ENCODE measurements at places on chromosomes 1 and 21.

DNA sequence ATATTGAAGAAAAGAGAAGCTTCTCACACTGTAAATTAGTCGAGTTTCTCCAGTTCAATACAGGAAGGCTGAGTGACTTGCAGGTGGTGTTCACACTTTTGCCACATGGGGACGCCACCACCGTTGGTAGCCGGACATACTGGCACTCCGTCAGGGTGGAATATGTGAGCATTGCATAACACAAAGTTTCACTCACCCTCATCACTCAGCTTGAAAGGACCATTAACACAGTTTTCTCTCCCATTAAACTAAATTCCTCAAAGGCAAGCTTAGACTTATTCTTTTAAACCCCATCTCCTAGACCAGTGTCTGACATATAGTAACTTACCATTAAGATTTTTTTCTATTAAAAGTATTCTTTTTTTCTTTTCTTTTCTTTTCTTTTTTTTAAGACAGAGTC is 105.3 kb upstream of the SERBP1 start:
- no peak overlapping the region for H3K4me3 ChIP-seq
- H3K27me3 ChIP-seq, result no peaks in the 10 kb centered on the region
- H3K4me1 ChIP-seq, result peaks cover 11% of the 10 kb centered on the region
- H3K27ac ChIP-seq, result no peak overlapping the region
- H3K36me3 ChIP-seq, result no peaks in the 10 kb centered on the region

DNA sequence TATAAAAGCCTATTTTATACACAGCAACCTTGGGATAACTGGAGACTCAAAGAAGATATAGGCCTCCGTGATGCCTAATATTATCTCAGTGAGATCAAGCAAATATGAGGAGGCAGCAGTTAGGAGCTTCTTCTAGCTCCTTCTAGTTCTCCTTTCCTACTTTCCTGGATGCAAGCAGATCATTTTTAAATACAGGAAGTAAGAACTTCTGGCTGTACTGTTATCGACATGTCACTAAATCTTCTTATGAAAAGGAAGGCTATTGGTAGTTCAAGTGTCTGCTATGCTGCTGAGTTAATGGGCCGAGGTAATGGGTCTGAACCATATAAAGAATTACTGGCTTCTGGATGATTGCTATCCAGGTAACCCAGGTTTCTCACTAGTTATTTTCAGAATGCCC is 15.9 kb downstream of the HSPA13 start:
- no peak overlapping the region for H3K4me3 ChIP-seq
- no peak overlapping the region for H3K27ac ChIP-seq
- no peaks in the 10 kb centered on the region for H3K36me3 ChIP-seq

GRCh38 chr21:15768853-15769252 is 39.1 kb downstream of the USP25 start:
- no peak overlapping the region for H3K4me3 ChIP-seq
- DNase-seq, result no peak
- peaks cover 10% of the 10 kb centered on the region for H3K4me1 ChIP-seq
- no peaks in the 10 kb centered on the region for H3K36me3 ChIP-seq
- H3K27me3 ChIP-seq, result no peaks in the 10 kb centered on the region

GRCh38 chr21:32427958-32428623 is 15.6 kb downstream of the EVA1C start:
- no peak for DNase-seq
- no peaks in the 10 kb centered on the region for H3K27me3 ChIP-seq
- no peak overlapping the region for H3K27ac ChIP-seq
- no peaks in the 10 kb centered on the region for H3K4me1 ChIP-seq
- no peaks in the 10 kb centered on the region for H3K36me3 ChIP-seq
- no peak overlapping the region for H3K4me3 ChIP-seq

DNA sequence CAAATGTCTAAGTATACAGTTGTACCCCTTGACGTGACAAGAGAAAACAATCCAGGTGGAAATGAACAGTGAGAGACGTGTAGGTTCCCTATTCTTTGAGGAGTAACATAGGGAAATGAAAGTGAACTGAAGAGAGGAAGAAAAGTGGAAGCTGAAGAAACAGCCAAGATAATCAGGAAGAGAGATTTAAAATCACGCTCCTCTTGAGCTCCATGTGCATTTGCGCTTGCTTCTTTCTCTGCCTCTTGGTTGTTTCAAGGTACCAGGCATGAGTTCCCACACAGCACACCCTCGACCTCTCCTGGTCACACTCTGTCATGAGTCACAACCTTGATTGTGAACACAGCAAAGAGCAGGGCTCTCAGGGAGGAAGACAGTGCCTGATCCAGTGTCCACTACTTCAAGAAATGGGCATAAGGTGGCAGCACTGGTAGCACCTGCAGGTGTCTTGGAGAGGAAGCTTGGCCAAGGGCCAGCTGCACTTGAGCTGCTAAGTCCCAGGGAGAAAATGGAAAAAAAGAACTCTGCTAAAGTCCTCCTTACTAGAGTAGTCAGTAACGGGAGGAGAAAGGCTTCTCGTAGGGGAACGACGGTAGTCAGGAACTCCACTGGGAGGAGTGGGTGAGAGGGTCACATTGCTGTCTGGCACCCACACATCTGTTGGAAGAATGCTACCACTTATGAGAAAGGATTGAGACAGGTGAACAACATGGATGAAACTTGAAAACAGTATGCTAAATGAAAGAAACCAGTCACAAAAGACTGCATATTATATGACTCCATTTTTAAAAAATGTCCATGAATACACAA is 18.3 kb upstream of the ARID1A start:
- peaks cover 4% of the 10 kb centered on the region for H3K4me1 ChIP-seq
- H3K27me3 ChIP-seq, result no peaks in the 10 kb centered on the region
- peak overlapping the region; percentile 10 for H3K27ac ChIP-seq
- H3K4me3 ChIP-seq, result no peak overlapping the region
- no peaks in the 10 kb centered on the region for H3K36me3 ChIP-seq
- DNase-seq, result peak; percentile 73

- H3K4me1 ChIP-seq, result no peaks in the 10 kb centered on the region
- no peak overlapping the region for H3K4me3 ChIP-seq
- no peaks in the 10 kb centered on the region for H3K36me3 ChIP-seq
- DNase-seq, result peak; percentile 10
- peaks cover 50% of the 10 kb centered on the region for H3K27me3 ChIP-seq
- no peak overlapping the region for H3K27ac ChIP-seq
Measured at GRCh38 chr1:19043579-19044443, 87.3 kb upstream of the IFFO2 start.

DNA sequence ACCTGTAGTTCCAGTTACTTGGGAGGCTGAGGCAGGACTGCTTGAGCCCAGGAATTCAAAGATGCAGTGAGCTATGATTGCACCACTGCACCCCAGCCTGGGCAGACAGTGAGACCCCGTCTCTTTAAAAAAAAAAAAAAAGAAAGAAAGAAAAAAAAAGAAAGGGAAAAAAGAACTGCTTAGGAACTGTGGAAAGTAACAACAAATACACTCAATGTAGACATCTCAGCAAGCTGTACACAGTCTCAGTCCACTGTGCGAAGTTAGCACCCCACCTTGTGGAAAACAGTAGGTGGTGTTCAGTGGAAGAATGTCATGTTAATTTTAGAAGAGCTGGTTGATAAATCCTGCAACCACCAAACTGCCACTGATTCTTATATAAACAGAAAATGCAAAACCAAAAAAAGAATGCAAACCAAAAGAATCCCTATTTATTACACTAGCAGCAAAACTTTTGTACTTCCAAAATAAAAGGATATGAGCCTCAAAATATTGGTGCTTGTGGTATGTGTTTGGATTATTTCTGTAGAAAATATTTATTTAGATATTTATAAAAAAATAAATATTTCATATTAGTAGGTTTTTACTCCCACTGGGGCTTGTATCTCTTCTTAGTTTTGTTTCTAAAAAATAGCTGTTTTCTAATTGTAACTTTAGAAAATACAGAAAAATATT is 31.1 kb downstream of the ALG14 start:
- H3K27ac ChIP-seq, result peak overlapping the region; percentile 30
- no peak for DNase-seq
- no peaks in the 10 kb centered on the region for H3K36me3 ChIP-seq

DNA sequence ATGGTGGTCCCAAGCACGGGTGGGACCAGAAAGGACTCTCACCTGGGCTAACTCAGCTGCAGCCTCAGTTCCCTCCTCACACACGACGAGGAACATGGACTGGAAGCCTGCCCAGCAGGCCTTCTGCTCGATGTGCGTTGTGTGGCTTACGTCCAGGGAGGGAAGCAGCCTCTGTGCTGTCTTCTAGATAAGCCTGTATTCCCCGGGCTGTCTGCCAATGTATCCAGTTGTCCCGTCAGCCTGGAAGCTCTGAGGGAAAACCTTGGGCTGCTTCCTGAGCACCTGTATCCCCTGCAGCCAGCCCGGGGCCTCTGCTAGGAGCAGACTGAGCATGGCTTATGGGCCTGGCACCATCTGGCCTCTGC is 10.5 kb downstream of the PCSK9 start:
- H3K27me3 ChIP-seq, result no peaks in the 10 kb centered on the region
- DNase-seq, result peak; percentile 48
- no peaks in the 10 kb centered on the region for H3K4me1 ChIP-seq
- no peaks in the 10 kb centered on the region for H3K36me3 ChIP-seq
- H3K4me3 ChIP-seq, result no peak overlapping the region
- H3K27ac ChIP-seq, result no peak overlapping the region

GRCh38 chr21:30227633-30228404 is 11.9 kb upstream of the CLDN8 start:
- peak overlapping the region; percentile 22 for H3K27ac ChIP-seq
- peak; percentile 59 for DNase-seq
- H3K4me3 ChIP-seq, result no peak overlapping the region
- H3K36me3 ChIP-seq, result no peaks in the 10 kb centered on the region
- H3K4me1 ChIP-seq, result no peaks in the 10 kb centered on the region

GRCh38 chr1:60394436-60394835 is 320.9 kb upstream of the C1orf87 start:
- H3K4me3 ChIP-seq, result no peak overlapping the region
- no peaks in the 10 kb centered on the region for H3K4me1 ChIP-seq
- no peaks in the 10 kb centered on the region for H3K27me3 ChIP-seq
- no peak overlapping the region for H3K27ac ChIP-seq
- no peak for DNase-seq

GRCh38 chr1:1470626-1471388 is 758 bp upstream of the ATAD3B start:
- H3K4me3 ChIP-seq, result peak overlapping the region; percentile 79
- H3K27ac ChIP-seq, result peak overlapping the region; percentile 83
- no peak for DNase-seq
- no peaks in the 10 kb centered on the region for H3K36me3 ChIP-seq

GRCh38 chr21:34793471-34793870 is 124.7 kb downstream of the CLIC6 start:
- no peaks in the 10 kb centered on the region for H3K27me3 ChIP-seq
- no peak overlapping the region for H3K27ac ChIP-seq
- H3K4me1 ChIP-seq, result peaks cover 11% of the 10 kb centered on the region
- H3K36me3 ChIP-seq, result no peaks in the 10 kb centered on the region
- no peak overlapping the region for H3K4me3 ChIP-seq

DNA sequence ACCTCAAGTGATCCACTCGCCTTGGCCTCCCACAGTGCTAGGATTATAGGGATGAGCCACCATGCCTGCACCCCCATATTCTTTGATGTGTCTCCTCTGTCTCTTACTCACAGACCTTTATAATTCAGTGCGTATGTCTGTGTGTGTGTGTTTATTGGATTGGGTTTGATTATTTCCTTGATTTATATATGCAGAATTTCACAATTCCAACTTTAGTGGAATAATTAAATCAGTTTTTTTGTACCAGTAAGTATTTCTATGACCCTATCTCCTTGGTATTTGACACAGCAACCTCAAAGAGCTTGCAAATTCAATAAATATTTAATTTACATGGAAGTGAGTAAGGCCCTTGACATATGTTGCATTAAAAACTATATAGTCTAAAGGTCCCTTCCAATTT is 333.9 kb upstream of the ADAMTS5 start:
- no peaks in the 10 kb centered on the region for H3K27me3 ChIP-seq
- H3K4me3 ChIP-seq, result no peak overlapping the region
- peaks cover 5% of the 10 kb centered on the region for H3K4me1 ChIP-seq
- H3K27ac ChIP-seq, result no peak overlapping the region
- no peak for DNase-seq

DNA sequence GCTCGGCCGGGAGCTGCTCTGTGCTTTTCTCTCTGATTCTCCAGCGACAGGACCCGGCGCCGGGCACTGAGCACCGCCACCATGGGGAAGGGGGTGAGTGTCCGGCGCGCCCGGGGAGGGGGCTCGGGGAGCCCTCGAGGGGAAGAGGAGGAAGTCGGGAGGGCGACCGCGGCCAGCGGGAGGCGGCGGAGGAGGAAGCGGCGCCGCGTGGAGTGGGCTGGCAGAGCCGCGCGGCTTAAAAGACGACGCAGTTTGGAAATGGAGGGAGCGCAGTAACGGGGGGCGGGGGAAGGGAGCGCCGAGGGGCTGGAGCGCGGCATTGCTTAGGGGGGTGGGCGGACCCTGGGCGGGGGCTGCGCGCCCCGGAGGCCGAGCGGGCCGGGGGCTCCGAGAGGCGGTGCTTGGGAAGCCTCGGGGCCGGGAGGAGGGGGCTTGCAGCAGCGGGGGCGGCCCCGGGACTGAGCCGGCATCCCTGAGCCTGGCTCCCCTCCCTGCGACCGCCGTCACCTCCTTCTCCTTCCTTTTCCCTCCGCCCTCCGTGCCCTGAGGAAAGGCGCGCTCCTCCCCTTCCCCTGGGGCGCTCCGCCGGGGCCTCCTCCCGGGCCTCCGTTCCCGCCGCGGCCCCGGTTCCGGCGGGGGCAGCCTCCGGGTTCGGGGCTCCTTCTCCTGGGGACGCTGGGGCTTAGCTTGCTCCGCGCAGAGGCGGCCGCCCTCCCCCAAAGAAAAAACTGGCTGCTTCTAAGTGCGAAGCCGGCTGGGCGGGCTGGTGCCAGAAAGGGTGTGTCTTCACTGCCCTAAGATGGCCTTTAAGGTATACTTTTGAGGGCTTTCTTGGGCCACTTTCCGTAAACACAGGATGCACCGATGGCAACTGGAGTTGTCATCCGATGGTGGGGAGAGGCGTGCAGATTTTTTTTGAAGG is 648 bp downstream of the ATP1A1 start:
- DNase-seq, result peak; percentile 71
- no peaks in the 10 kb centered on the region for H3K27me3 ChIP-seq
- H3K36me3 ChIP-seq, result no peaks in the 10 kb centered on the region

- H3K27me3 ChIP-seq, result no peaks in the 10 kb centered on the region
- no peak for DNase-seq
- no peaks in the 10 kb centered on the region for H3K36me3 ChIP-seq
- no peak overlapping the region for H3K4me3 ChIP-seq
Measured at GRCh38 chr21:29307718-29308455, 9.2 kb downstream of the BACH1 start.

DNA sequence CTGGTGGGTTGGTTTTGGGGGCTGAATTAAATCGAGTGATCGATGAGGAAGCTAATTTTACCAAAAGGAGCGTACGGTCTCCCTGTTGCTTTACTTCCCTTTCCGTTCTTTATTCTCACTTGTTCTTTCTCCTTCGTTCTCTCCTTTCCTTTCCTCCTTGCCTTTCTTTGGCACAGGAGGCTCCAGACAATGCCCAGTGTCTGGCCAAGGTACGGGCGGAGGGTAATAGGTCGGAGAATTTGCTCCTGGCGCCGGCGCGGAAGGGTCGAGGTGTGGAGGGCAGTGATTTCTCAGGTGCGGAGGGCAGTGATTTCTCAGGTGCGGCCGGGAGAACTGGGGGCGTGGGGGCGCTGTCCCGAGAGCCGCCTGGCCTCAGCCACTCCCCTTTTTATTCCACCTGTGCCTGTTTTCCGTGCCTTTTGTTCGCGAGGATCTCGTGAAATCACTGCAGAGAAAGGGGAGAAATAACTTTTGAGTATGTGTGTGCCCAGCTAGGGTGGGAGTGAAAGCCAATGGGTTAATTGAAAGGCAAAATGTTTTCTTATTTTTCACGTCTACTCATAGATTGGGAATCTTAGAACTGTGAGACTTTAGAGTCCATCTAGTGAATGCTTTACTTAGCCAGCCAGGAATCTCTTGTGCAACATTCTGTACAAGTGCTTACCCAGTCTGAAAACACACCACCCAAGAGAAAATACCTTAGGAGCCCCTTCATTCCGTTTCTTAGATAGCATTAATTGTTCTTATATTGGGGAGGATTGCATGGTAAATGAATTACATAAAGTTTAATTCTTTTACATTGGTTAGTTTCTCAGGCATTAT is 1.3 kb downstream of the FNBP1L start:
- peak overlapping the region; percentile 93 for H3K4me3 ChIP-seq
- no peak for DNase-seq
- H3K27me3 ChIP-seq, result peaks cover 33% of the 10 kb centered on the region
- H3K27ac ChIP-seq, result peak overlapping the region; percentile 63
